ENCODE measurements at places on chromosomes 7 and 10. TPM values are rescaled to one million over a fixed set of nuclear protein-coding genes. Genes with fewer than 3 reads are reported as not detected.

LIPN gene
- total RNA-seq, result not detected

GRCh38 chr10:50316695-50317648, 65.7 kb upstream of the ASAH2 start:
- ATAC-seq, result no peak

C10orf95 gene
- total RNA-seq, result 0.92 TPM

FGFR2 gene
- 0.27 TPM for total RNA-seq

DNA sequence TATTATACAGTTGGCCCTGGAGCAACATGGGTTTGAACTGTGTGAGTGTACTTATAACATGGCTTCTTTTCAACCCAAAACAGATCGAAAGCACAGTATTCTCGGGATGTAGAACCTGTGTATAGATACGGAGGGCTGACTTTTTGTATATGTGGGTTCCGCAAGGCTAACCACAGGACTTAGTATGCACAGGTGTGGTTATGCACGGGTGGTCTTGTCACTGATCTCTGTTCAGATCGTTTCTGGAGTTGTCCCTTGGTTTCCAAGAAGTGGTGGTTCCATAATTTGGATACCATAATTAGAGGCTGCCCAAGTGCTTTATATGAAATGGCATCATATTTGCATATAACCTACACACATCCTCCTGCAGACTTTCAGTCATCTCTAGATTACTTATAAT, 10.9 kb upstream of the BHLHA15 start:
- ATAC-seq, result no peak

GRCh38 chr7:79520543-79520942, 67.1 kb upstream of the MAGI2 start:
- peak; percentile 66 for ATAC-seq
